ENCODE measurements at places on chromosomes 7 and 10. TPM values are rescaled to one million over a fixed set of nuclear protein-coding genes. Genes with fewer than 3 reads are reported as not detected.

SEMA3D gene
- total RNA-seq, result 3.2 TPM

HNRNPF gene
- total RNA-seq, result 227 TPM

TMEM184A gene
- total RNA-seq, result 0.07 TPM

STEAP4 gene
- total RNA-seq, result not detected

CH25H gene
- total RNA-seq, result 6.7 TPM

GFRA1 gene
- 3.7 TPM for total RNA-seq

Measured in mammary microvascular endothelial cell (primary cell).